ENCODE measurements at places on chromosomes 5 and 9.

GRCh38 chr9:35618854-35619799 is 914 bp upstream of the CD72 start:
- no peak for DNase-seq

DNA sequence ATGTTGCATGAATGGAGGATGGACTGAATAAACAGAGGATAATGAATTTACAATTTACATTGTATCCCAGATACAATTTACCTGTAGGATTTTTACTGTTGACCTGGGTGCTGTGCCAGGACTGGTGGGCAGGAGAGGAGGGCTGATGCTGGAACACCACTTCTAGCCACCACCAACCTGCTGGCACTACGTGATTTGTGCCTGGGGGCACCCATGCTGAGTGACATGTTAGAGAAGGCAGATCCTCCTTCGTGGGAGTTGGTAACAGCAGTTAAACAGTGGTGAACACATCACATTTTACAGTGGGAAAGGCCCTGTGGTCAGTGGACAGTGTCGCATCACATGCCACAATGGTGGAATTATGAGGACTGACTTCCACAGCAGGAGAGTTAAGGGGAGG is 3.0 kb upstream of the ANKRD34B start:
- no peak for DNase-seq

DNA sequence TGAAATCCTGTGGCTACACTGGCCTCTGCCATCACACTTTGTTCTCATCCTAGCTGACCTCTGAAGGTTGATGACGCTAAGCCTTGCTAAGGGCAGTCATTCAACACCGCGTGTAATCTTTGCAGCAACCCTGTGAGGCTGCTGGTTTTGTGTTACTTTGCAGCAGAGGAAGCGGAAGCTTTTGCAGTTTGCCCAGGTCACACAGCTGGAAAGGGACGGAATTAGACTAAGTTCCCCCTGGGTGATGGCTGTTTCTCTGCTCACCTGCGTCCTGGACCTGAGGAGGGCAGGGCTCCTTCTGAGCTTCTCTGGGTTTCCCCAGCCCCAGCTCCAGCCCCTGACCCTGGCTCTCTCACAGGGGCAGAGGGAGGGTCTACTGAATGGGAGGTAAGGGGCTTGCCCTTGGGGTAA is 7.3 kb upstream of the SLC25A51 start:
- DNase-seq, result no peak

DNA sequence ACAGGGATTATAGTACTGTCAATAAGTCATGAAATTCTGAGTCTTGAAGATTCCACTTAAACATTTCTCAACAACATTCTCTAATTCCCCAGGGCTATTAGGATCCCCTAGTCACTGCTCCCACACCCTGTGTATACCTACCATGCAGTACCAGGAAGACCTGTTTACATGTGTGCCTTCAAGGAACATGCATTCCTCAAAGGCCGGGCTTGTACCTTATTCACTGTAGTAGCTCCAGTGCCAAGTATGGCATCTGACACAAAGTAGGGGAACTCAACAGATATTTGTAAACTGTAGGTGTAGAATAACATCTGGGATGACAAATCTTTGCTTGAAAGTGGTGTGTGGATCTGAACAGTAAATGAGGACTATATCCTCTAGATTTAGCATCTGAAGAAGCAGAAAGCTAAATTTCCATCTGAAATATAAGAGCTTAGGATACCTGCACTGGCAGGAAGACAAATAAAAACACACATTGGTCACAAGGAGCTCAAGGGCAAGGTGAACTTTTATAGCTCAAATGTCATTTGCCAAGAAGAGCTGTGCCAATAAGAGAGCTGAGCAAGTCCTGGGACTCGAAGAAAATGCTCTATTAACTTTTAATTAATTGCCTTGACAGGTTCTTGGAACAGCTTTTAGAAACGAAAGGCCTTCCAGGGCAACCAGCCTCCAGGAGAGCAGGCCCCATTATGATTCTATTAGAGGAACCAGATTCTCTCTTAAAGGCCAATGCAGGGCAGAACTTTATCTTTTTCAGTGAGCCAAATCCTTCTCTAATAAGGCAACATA is 52.3 kb upstream of the MYOT start:
- DNase-seq, result no peak

GRCh38 chr5:175842951-175843793 is 28.2 kb upstream of the CPLX2 start:
- DNase-seq, result peak; percentile 99

GRCh38 chr5:134547999-134548658 is 22.7 kb downstream of the JADE2 start:
- DNase-seq, result no peak

GRCh38 chr5:10990634-10991033 is 229.6 kb upstream of the DAP start:
- no peak for DNase-seq

DNA sequence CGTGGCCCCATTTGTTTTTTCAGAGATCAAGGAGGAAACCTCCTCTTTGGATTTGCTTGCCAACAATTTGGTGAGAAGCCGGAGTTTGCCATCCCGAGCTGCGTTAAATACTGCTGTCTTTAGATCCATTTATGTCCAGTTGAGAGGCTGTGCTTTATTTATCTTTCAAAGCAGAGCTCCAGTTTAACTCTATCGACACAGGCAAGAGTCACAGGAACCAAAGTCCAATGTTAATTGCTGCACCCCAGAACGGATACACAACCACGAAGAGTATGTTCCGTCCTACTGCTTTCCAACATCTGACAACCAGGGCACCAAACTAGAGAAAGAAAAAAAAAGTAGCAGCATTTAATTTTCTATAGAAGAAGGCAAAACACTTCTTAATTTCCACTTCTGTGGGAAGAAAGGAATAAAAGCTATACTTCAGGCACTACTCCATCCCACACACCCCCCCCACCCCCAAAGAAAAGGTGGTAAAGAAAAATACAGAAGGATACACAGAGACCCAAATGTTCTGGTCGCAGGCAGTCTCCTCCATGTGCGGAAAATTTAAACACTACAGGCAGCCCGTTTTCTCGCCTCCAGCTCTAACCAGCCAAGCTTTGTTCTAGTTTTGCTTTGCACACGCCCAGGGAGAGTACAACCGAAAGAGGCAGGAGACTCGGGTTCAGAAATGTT is 1.1 kb downstream of the FEM1C start:
- DNase-seq, result no peak

DNA sequence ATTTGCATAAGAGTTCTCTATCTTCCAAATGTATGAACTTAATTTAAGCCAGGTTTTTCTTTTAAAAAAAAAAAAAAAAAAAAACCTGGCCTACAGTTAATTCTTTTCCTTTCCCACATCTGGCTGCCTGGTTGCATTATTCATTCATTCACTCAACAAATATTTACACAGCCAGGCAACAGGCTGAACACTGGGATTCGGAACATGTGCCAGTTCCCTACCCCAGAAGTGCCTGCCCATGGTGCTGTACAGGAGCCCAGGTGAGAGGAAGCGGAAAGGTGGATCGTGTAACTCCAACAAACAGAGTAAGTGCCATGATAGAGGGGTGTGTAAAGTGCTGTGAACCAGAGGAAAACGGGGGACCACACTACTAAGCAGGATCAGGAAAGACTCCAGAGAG is 93.6 kb downstream of the CDK5RAP2 start:
- DNase-seq, result no peak

DNA sequence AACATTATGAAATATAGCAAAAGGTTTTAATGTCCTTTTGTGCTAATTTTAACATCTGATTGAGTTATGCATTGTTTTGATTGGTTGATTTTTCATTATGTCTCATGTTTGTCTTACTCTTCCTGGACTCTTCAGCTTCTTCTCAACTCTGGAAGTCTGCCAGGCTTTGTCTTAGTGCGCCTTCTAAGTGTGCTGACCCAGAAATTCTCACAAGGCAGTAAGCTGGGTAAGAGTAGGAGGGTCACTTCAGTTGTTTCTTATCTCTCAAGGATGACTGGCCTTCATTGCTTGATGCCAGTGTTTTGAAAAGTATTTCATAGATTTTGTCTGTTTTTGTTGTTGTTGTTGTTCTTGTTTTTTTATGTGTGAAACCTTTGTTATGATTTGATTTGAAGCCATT is 59.2 kb downstream of the RIC1 start:
- DNase-seq, result no peak

- DNase-seq, result no peak
Measured at GRCh38 chr5:33692980-33693379, 198.8 kb downstream of the ADAMTS12 start.

DNA sequence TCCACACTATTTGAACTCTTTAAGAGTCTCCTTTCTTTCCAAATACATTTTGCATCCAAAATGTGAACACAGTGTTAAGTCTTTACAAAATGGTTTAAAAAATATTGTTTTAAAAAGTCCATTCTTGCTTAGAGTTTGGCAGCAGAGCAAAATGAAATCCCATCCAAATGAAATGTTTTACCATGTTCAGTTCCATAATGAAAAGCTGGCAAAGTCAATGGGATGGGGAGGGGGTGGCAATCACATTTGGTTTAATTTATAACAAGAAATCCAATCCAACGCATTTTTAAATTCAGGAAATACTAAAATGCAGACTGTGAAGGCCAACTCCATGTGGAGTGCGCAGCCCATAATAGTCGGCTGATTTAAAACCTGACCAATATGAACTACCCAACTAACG is 39.4 kb downstream of the MRPL36 start:
- DNase-seq, result no peak

DNA sequence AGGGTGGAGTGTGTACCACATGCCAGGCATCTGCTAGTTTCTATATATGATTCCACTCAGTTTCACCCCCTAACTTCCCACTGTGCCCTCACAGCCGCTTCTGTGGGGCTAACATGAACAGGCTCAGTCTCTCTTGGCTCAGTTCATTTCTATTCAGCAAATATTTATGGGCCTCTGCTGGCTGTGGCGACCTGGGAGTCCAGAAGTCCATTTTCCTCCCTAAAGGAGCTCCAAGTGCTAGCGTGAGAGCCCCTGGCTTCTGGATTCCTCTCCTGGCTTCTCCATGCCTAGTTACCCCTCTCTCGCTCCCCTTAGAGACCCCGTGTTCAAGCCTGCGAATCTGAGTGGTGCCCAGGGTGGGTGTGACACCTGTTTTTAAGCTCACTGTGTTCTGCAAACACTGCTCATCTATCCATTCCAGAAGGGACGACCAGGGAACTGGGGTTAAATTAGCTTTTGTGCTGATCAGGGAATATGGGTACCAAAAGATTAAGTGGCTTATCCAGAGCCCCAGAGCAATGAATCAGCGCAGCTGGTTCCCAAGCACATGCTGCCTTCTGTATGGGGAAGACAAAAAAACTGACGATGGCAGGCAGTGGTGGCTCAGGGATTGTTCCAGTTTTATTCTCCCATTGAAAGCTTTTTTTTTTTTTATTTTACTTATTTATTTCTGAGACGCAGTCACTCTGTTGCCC is 57.6 kb downstream of the HMCN2 start:
- DNase-seq, result no peak

GRCh38 chr9:98838868-98839565 is 31.5 kb downstream of the GALNT12 start:
- no peak for DNase-seq

DNA sequence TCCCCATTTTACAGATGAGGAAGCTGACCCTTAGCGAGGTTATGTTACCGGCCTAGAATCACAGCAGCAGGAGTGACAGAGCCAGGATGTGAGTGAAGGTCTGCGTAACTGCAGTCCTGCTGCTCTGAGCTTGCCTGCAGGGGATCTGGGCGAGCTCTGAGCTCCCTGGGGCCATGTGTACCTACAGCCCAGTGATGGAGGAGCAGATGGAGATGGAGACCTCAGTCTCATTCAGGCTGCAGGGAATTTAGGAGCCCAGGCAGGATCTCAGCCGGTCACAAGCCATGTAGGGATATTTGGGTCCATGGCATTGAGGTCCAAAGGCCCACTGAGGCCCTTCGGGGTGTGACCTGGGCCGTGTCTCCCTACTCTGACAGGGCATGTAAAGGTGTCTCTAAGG is 170.6 kb downstream of the CACNA1B start:
- DNase-seq, result no peak

- DNase-seq, result no peak
Measured at GRCh38 chr9:126548312-126548711, 65.4 kb upstream of the LMX1B start.

- no peak for DNase-seq
Measured at GRCh38 chr5:170554521-170555267, 50.9 kb downstream of the KCNIP1 start.

- DNase-seq, result no peak
Measured at GRCh38 chr9:33193818-33194217, 26.7 kb upstream of the B4GALT1 start.

DNA sequence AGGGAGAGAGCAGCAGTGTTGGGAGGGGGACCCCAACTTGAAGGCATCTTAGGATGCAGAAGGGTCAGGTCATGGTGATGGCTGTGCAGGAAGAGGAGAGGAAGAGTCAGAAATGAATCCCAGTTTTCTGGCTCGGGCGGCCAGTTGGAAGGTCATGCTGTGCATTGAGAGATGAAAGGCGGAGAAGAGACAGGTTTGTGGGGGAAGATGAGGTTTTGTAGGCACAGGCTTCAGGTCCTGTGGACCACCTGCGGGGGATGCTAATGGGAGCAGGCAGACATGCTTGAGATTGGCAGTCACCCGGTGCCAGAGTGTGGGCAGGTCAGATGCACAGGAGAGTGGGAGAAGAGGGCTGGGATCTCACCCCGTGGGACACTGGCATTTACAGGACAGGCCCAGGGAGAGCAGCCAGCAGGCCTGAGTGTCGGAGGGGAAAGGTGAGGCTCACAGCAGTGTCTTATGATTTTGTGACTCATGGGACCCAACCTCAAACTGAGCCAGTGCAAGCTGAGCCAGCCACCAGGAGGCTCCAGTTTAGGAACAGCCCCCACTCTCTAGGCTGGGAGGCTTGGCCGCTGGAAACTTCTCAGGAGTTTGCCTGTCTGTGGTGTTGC is 17.5 kb downstream of the STXBP1 start:
- peak; percentile 47 for DNase-seq

- DNase-seq, result peak; percentile 40
Measured at GRCh38 chr9:109969011-109969410, 189.0 kb downstream of the PALM2AKAP2 start.

GRCh38 chr9:85516455-85516854 is 225.3 kb downstream of the AGTPBP1 start:
- DNase-seq, result no peak

- no peak for DNase-seq
Measured at GRCh38 chr9:37675661-37676060, 24.9 kb downstream of the FRMPD1 start.

DNA sequence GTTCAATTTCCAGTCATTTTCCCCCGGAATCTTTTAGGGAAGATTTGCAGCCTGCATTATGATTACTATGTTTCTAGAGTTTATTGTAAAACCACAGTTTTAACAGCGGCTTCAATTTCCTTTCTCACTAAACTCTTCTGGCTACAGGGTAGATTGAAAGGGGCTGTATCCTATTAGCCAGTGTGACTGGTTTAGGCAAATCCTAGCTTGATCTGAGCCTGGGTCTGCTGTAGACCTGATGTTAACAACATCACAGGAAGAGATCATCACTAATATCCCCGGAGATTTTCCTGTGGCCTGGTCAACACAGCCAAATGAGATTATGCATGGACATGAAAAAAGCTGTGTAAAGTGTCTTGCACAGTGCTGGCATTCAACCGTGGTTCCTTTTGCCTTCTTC is 33.4 kb downstream of the STOM start:
- DNase-seq, result no peak

DNA sequence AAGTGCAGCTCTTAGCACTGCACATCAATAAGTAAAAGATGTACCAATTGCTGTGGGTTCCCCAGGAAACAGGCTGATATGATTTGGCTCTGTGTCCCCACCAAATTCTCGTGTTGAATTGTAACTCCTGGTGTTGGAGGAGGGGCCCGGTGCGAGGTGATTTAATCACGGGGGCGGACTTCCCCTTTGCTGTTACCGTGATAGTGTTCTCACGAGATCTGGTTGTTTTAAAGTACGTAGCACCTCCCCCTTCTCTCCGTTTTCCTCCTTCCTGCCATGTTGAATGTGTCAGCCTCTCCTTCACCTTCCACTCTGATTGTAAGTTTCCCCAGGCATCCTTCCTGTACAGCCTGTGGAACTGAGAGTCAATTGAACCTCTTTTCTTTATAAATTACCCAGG is 93.2 kb upstream of the ACTBL2 start:
- DNase-seq, result no peak
